Mesothelial cell of epicardium (in vitro differentiated cells): ENCODE measurements at places on chromosomes 3 and 15.

- no peak for DNase-seq
- no peaks in the 10 kb centered on the region for H3K36me3 ChIP-seq
- peaks cover 27% of the 10 kb centered on the region for H3K4me1 ChIP-seq
- peaks cover 17% of the 10 kb centered on the region for H3K27me3 ChIP-seq
- H3K4me3 ChIP-seq, result no peak overlapping the region
Measured at GRCh38 chr15:69593981-69594966, 141.7 kb downstream of the RPLP1 start.

DNA sequence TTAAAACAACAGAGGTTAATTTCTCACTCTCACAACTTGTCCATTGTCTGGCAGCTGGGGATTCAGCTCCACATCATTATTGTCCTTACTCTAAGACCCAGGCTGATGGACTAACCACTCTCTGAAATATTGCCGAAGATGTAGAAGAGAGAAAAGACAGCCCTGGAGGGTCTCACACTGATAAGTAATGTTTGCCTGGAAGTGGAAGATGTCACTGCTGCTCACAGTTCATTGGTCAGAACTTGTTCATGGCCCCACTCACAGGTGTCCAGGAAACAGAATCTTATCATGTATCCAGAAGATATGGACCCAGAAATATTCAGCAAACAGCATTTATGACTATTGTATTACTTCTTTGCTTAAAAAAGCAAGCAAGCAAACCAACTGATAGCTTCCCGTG, 62.2 kb upstream of the LPP start:
- H3K4me1 ChIP-seq, result no peaks in the 10 kb centered on the region
- H3K4me3 ChIP-seq, result no peak overlapping the region
- no peak overlapping the region for H3K27ac ChIP-seq
- peaks cover 5% of the 10 kb centered on the region for H3K27me3 ChIP-seq

DNA sequence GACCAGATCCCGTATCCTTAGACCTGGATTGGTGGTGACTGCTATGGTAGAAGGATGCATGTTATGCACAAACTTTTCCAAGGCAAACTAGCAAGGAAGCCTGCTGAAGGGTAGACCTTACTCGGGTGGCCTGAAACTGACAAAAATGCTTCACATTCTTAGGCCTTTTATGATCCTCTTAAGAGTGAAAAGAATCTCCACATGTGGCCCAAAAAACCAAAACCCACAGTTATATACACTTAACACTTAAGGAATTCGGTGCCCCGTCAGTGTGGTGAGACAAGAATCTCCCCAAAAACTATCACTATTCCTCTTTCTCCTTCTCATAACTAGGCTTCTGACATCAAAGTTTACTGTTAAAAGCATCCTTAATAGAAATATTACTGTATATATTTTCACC, 130.1 kb upstream of the SOX2 start:
- peaks cover 1% of the 10 kb centered on the region for H3K27me3 ChIP-seq
- no peak overlapping the region for H3K27ac ChIP-seq
- H3K4me3 ChIP-seq, result no peak overlapping the region
- no peaks in the 10 kb centered on the region for H3K4me1 ChIP-seq

GRCh38 chr15:82178061-82178460, 84.5 kb downstream of the EFL1 start:
- no peak for DNase-seq
- H3K36me3 ChIP-seq, result no peaks in the 10 kb centered on the region
- no peak overlapping the region for H3K4me3 ChIP-seq
- no peaks in the 10 kb centered on the region for H3K27me3 ChIP-seq
- peak overlapping the region; percentile 55 for H3K27ac ChIP-seq

DNA sequence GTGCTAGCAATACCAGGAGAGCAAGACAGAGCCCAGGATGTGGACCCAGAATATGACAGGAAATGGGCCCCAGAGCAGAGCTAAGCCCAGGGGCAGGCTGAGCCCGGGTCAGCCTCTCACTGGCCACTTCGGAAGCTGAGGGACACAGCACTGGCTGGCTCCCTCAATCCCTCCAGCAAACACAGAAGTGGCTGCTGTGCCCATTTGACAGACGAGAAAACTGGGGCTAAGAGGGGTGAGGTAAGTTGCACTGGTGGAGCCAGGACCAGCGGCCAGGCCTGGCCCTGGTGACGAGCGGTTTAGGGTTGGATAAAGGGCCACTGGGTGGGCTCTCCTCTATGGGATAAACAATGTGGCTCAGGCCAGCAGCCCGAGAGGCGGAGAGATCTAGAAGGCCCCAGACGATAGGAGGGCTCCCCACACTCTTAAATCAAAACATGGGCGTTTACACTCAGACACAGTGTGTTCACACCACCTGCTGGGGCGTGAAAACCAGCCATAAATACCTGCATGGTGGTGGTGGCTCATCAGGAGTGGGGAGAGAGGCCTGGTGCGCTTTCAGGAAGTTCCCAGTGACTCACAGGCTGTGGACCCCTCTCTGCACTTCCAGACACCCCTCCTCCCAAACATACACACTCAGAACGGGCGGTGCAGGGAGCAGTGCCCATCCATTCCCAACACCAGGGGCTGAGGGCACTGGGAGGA, 12.0 kb upstream of the LINGO1 start:
- no peak overlapping the region for H3K27ac ChIP-seq
- DNase-seq, result no peak
- no peak overlapping the region for H3K4me3 ChIP-seq
- peaks cover 11% of the 10 kb centered on the region for H3K27me3 ChIP-seq
- peaks cover 2% of the 10 kb centered on the region for H3K4me1 ChIP-seq
- no peaks in the 10 kb centered on the region for H3K36me3 ChIP-seq

- DNase-seq, result no peak
- no peak overlapping the region for H3K4me3 ChIP-seq
- no peak overlapping the region for H3K27ac ChIP-seq
- H3K36me3 ChIP-seq, result no peaks in the 10 kb centered on the region
Measured at GRCh38 chr3:105616374-105617121, 249.8 kb downstream of the ALCAM start.

DNA sequence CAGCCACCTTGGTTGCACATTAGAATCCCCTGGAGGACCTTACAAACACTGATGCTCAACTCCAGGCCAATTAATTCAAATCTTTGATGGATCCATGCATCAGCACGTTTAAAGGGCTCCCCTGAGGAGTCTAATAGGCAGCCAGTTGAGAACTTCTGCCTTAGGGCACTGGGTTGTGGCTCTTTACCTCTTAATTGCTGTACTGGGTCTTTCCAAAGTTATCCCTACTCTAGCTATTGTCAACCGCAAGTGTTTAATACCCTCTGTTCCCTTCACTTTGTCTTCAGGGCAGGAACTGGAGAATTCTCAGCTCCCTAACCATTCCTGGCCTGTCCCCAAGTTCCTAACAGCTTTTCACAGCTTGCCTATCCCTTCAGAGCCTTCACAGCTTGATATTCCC, 15.0 kb upstream of the FAM174B start:
- peaks cover 6% of the 10 kb centered on the region for H3K27me3 ChIP-seq
- no peaks in the 10 kb centered on the region for H3K36me3 ChIP-seq
- H3K27ac ChIP-seq, result no peak overlapping the region
- no peak for DNase-seq

DNA sequence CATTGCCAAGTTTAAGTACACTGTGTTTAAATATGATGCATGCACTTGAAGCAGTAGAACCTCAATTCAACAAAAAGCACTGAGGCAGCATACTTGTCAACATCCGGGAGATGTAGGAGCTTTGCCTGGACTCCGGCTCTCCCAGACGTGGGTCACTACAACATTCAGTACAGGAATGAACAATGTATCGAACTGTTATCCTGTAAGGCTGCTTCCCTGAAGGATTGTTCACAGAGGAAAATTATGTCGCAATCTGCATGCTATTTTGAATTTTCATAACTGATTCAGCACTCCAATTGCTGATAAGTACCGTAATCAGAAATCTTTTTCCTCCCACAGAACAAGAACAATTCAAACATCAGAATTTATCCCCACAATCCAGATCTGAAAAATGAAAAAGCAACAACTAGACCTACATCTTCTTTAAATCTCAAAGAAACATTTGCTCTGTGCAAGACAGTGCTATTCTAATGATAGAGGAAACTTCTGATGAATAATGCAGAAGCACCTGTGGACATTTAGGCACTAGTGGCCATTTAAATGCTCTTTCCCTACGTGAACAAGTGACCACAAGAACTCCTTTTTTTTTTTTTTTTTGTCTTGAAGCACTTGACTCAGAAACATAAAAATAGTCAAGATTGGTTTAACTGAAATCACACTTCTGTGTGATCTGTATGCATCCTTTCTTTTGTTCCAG, 113.4 kb downstream of the PLCH1 start:
- no peak overlapping the region for H3K27ac ChIP-seq
- H3K4me3 ChIP-seq, result no peak overlapping the region
- H3K36me3 ChIP-seq, result no peaks in the 10 kb centered on the region

DNA sequence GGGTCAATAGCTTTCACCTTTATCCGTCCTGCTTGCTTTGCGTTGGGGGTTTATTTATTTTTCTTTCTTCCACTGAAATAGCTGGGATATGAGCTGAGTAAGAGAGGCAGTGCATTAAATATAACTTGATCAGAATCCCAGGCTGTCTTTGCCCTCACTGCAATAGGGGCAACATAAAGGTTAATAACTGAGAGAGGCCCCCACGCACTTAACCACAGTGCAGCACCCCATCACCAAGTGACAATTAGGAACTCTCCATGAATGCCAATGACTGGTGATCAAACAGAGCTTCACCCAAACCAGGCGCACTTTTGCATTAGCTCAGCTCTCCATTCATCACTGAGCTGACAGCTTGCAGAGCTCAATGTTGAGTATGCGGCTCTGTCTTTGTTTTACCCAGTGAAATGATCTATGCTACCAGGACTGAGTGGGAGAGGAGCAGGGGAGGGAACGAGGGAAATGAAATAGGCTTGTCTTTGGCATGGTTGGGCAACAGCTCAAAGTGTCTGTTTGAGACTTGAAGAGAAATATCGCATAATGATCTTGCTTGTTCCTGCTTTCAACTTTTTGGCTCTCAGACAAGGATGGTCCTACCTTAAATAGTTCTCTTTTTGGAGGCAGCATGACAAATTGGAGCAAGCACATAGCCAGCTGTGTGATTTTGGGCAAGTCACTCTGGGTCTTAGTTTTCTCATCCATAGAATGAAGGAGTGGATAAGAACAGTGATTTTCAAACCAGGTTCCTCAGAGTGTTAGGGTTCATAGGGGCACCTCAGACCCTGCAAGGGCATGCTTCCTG, 14.5 kb upstream of the GLCE start:
- peaks cover 21% of the 10 kb centered on the region for H3K27me3 ChIP-seq
- H3K36me3 ChIP-seq, result no peaks in the 10 kb centered on the region
- H3K4me1 ChIP-seq, result peaks cover 23% of the 10 kb centered on the region
- no peak for DNase-seq
- H3K27ac ChIP-seq, result peak overlapping the region; percentile 56

- H3K27ac ChIP-seq, result no peak overlapping the region
- peaks cover 2% of the 10 kb centered on the region for H3K27me3 ChIP-seq
- H3K36me3 ChIP-seq, result no peaks in the 10 kb centered on the region
- peaks cover 12% of the 10 kb centered on the region for H3K4me1 ChIP-seq
- no peak for DNase-seq
Measured at GRCh38 chr3:67875338-67875737, 220.9 kb upstream of the SUCLG2 start.

GRCh38 chr15:38707802-38708671, 143.4 kb upstream of the RASGRP1 start:
- no peak overlapping the region for H3K4me3 ChIP-seq
- no peaks in the 10 kb centered on the region for H3K36me3 ChIP-seq
- no peak overlapping the region for H3K27ac ChIP-seq
- peaks cover 2% of the 10 kb centered on the region for H3K4me1 ChIP-seq
- peaks cover 6% of the 10 kb centered on the region for H3K27me3 ChIP-seq
